GM23248 (cell line): ENCODE measurements at places on chromosomes 4 and X.

DNA sequence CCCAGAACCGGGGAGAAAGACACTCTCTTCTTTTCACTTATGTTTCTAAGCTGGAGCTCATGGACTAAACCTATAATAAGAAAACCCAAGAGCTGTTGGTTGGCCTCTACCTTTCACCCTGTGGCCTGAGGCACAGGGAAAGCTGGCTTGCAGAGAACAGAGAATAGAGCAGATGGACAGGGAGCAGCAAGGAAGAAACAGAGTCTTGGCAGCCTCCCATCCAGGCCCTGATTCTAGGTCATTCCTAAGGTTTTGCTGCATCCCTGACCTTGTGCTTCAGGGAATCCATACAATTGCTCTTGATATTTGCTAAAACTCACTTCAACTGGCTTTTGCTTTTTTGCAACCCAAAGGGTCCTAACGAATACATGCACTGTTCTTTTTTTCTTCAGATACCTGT is 87.8 kb downstream of the SMIM20 start:
- no peak overlapping the region for H3K4me3 ChIP-seq
- H3K36me3 ChIP-seq: no peaks in the 10 kb centered on the region
- 0 out of 2 replicates have a peak, but pooled peaks cover 7% of the 10 kb centered on the region for H3K4me1 ChIP-seq
- no peak for DNase-seq
- H3K27me3 ChIP-seq: peaks cover 6% of the 10 kb centered on the region; the same call in 1 of the 2 replicates

GRCh38 chrX:47507153-47507867 is 24.3 kb upstream of the ZNF41 start:
- H3K4me3 ChIP-seq: no peak overlapping the region
- H3K36me3 ChIP-seq: no peaks in the 10 kb centered on the region

DNA sequence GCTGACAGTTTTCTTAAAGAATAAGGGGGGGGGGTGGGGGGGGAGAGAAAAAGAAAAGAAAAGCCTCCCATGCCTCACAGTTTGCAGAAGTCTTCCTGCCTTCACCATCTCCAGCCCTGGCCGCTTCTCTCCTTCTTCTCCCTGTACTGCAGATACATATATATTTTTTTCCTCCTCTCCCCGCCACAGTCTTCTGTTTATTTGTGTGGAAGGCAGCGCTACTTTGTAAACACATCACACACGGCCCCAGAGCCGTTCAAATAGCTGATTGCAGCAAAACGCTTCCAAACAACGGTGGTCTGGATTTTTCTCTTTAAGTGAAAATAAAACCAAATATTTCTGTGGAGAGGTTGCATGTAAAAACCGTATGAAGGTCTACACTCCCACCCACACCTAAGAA is 732 bp downstream of the NLGN4X start:
- no peak overlapping the region for H3K4me3 ChIP-seq
- H3K27me3 ChIP-seq: 0 out of 2 replicates have a peak, but pooled peaks cover 3% of the 10 kb centered on the region
- DNase-seq: no peak
- H3K4me1 ChIP-seq: no peaks in the 10 kb centered on the region
- H3K36me3 ChIP-seq: no peaks in the 10 kb centered on the region

DNA sequence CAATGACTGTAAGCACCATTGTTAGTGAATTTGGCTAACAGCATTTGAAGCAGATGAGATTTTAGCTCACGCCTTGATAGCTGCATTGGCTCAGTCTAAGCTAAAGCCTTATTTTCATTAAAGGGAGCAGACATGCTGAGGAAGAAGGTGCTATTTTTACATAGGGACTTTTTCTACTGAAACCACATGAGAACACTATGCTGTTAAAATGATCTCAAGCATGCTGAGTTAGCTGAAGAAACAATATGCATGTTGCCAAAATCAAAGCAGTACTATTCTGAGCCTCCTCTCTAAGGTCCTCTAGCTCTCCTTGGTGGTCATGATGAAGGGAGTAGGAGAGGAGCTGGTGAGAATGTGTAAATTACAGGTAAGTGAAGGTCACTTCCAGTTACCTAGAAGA is 134.4 kb upstream of the JADE1 start:
- H3K36me3 ChIP-seq: no peaks in the 10 kb centered on the region
- H3K4me1 ChIP-seq: no peaks in the 10 kb centered on the region
- DNase-seq: no peak
- no peaks in the 10 kb centered on the region for H3K27me3 ChIP-seq
- no peak overlapping the region for H3K27ac ChIP-seq
- no peak overlapping the region for H3K4me3 ChIP-seq

GRCh38 chr4:150999086-150999485 is 16.0 kb downstream of the LRBA start:
- no peaks in the 10 kb centered on the region for H3K27me3 ChIP-seq
- H3K4me1 ChIP-seq: no peaks in the 10 kb centered on the region
- H3K36me3 ChIP-seq: no peaks in the 10 kb centered on the region
- no peak for DNase-seq

- no peak overlapping the region for H3K4me3 ChIP-seq
- DNase-seq: no peak
- no peak overlapping the region for H3K27ac ChIP-seq
- no peaks in the 10 kb centered on the region for H3K27me3 ChIP-seq
Measured at GRCh38 chrX:7216981-7217587, 69.1 kb upstream of the PUDP start.

- H3K36me3 ChIP-seq: no peaks in the 10 kb centered on the region
- H3K27ac ChIP-seq: peak overlapping the region; percentile 58
- peaks cover 71% of the 10 kb centered on the region for H3K4me1 ChIP-seq
- no peak overlapping the region for H3K4me3 ChIP-seq
Measured at GRCh38 chr4:76607846-76608245, 172.8 kb downstream of the SHROOM3 start.

GRCh38 chr4:28351102-28351501 is 1490.5 kb downstream of the STIM2 start:
- no peaks in the 10 kb centered on the region for H3K36me3 ChIP-seq
- no peak overlapping the region for H3K27ac ChIP-seq
- H3K27me3 ChIP-seq: no peaks in the 10 kb centered on the region
- H3K4me3 ChIP-seq: no peak overlapping the region
- DNase-seq: no peak
- H3K4me1 ChIP-seq: peaks cover 24% of the 10 kb centered on the region

GRCh38 chr4:153901220-153901619 is 112.3 kb upstream of the SFRP2 start:
- DNase-seq: no peak
- no peak overlapping the region for H3K4me3 ChIP-seq
- no peaks in the 10 kb centered on the region for H3K4me1 ChIP-seq
- H3K36me3 ChIP-seq: no peaks in the 10 kb centered on the region

- no peak for DNase-seq
- H3K27me3 ChIP-seq: no peaks in the 10 kb centered on the region
- no peaks in the 10 kb centered on the region for H3K36me3 ChIP-seq
Measured at GRCh38 chr4:168092176-168092712, at the start of gene ANXA10. Gene ANXA10 (plus strand): TSS chr4:168092537. CDS start chr4:168092701, 164 bp downstream.

- DNase-seq: no peak
- H3K36me3 ChIP-seq: no peaks in the 10 kb centered on the region
- no peaks in the 10 kb centered on the region for H3K4me1 ChIP-seq
- no peak overlapping the region for H3K27ac ChIP-seq
Measured at GRCh38 chrX:83771664-83772063, 89.3 kb upstream of the CYLC1 start.

GRCh38 chr4:28926156-28926555 is 1794.0 kb upstream of the PCDH7 start:
- no peaks in the 10 kb centered on the region for H3K36me3 ChIP-seq
- no peak overlapping the region for H3K4me3 ChIP-seq
- no peaks in the 10 kb centered on the region for H3K4me1 ChIP-seq
- no peak overlapping the region for H3K27ac ChIP-seq
- no peak for DNase-seq

DNA sequence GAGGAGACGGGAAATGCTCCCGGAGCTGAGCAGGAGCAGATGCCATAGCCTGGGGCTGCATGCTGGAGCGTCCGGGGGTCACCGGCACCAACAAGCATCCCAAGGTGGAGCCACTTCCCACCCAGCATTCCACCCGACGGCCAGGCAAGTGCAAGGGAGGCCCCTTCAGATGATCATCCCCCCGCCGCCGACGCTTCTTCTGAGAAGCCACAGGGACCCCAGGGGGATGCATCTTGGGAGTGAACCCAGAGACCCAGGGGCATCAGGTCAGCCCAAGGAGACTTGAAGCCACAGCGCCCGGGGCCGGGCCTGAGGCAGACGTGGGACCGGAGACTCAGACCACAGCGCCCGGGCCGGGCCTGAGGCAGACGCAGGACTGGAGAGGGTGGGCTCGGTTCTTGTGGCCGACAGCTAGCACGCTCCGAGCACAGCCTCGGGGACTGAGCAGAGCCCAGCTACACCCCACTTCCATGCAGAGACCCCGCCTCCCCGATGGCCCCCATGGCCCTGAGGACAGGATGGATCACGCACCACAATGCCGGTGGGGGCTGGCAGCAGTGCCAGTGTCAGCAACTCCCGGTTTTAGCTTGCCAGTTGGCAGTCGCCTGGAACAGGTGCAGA is 33.0 kb upstream of the CPLX1 start:
- H3K36me3 ChIP-seq: peaks cover 21% of the 10 kb centered on the region
- H3K27ac ChIP-seq: no peak overlapping the region
- DNase-seq: no peak
- H3K4me1 ChIP-seq: no peaks in the 10 kb centered on the region
- no peaks in the 10 kb centered on the region for H3K27me3 ChIP-seq

- H3K27me3 ChIP-seq: no peaks in the 10 kb centered on the region
- no peak overlapping the region for H3K27ac ChIP-seq
- no peaks in the 10 kb centered on the region for H3K36me3 ChIP-seq
- no peak overlapping the region for H3K4me3 ChIP-seq
Measured at GRCh38 chr4:11487868-11488544, 59.3 kb upstream of the HS3ST1 start.

DNA sequence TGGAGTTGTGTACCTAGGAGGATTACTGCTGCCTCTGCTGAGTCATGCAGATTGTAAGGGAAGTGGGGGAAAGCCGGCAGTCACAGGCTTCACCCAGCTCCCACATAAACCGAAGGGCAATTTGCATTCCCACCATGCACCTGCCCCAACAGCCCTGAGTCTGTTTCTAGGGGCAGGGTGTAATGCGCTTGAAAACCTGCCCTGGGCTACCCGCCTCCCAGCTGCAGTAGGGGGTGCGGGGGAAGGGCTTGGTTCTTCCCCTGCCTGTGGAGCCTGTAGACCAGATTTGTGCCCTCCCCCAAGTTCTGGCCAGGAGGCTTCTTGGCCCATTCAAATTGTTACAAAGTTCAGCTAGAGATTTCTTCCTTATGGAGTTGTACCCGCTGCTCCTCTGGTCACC is 269.2 kb upstream of the DDX53 start:
- H3K27me3 ChIP-seq: no peaks in the 10 kb centered on the region
- no peaks in the 10 kb centered on the region for H3K4me1 ChIP-seq
- no peak overlapping the region for H3K4me3 ChIP-seq
- DNase-seq: no peak
- H3K36me3 ChIP-seq: no peaks in the 10 kb centered on the region

DNA sequence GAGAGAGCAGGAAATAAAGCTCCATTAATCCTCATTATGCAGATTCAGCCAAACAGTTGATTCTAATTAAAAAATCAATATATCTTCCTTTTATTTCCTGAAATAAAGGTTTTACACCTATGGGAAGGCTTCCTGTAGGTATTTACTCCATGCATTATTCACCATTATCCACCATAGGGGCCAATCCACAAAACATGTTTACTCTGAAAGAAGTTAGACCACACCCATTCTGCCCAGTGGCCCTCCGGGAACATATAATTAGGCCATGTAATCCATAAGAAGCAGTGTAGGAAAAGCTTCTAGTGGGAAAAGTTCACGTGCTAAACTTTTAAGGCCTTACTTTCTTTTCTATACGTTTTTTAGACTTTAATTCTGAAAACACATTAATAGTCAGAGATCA is 57.7 kb downstream of the SAT1 start:
- DNase-seq: no peak
- H3K4me3 ChIP-seq: no peak overlapping the region

GRCh38 chr4:140151699-140152012 is 2.3 kb downstream of the MAML3 start:
- H3K27ac ChIP-seq: peak overlapping the region; percentile 90
- no peaks in the 10 kb centered on the region for H3K27me3 ChIP-seq
- DNase-seq: peak; percentile 84
- H3K4me1 ChIP-seq: 0 out of 2 replicates have a peak, but pooled peaks cover 6% of the 10 kb centered on the region

GRCh38 chr4:30839583-30840520 is 119.7 kb downstream of the PCDH7 start:
- no peaks in the 10 kb centered on the region for H3K36me3 ChIP-seq
- no peak overlapping the region for H3K4me3 ChIP-seq
- H3K4me1 ChIP-seq: no peaks in the 10 kb centered on the region
- no peak overlapping the region for H3K27ac ChIP-seq
- no peak for DNase-seq
- no peaks in the 10 kb centered on the region for H3K27me3 ChIP-seq

- no peak overlapping the region for H3K27ac ChIP-seq
- no peak overlapping the region for H3K4me3 ChIP-seq
- no peaks in the 10 kb centered on the region for H3K4me1 ChIP-seq
- no peaks in the 10 kb centered on the region for H3K27me3 ChIP-seq
- peak; percentile 43 for DNase-seq
- H3K36me3 ChIP-seq: no peaks in the 10 kb centered on the region
Measured at GRCh38 chr4:3044870-3045819, 29.2 kb downstream of the HTT-AS start.

- H3K27ac ChIP-seq: no peak overlapping the region
- DNase-seq: no peak
- H3K4me1 ChIP-seq: peaks cover 8% of the 10 kb centered on the region; the same call in 1 of the 2 replicates
- no peaks in the 10 kb centered on the region for H3K27me3 ChIP-seq
- H3K4me3 ChIP-seq: no peak overlapping the region
Measured at GRCh38 chr4:4913628-4914027, 54.2 kb downstream of the MSX1 start.

GRCh38 chr4:6926681-6927478 is 17.3 kb downstream of the TBC1D14 start:
- no peaks in the 10 kb centered on the region for H3K36me3 ChIP-seq
- no peaks in the 10 kb centered on the region for H3K27me3 ChIP-seq
- H3K27ac ChIP-seq: no peak overlapping the region
- DNase-seq: no peak

GRCh38 chr4:39326468-39326977 is 39.6 kb downstream of the RFC1 start:
- H3K4me3 ChIP-seq: no peak overlapping the region
- H3K27me3 ChIP-seq: no peaks in the 10 kb centered on the region
- H3K36me3 ChIP-seq: no peaks in the 10 kb centered on the region; the same call in 1 of the 2 replicates

DNA sequence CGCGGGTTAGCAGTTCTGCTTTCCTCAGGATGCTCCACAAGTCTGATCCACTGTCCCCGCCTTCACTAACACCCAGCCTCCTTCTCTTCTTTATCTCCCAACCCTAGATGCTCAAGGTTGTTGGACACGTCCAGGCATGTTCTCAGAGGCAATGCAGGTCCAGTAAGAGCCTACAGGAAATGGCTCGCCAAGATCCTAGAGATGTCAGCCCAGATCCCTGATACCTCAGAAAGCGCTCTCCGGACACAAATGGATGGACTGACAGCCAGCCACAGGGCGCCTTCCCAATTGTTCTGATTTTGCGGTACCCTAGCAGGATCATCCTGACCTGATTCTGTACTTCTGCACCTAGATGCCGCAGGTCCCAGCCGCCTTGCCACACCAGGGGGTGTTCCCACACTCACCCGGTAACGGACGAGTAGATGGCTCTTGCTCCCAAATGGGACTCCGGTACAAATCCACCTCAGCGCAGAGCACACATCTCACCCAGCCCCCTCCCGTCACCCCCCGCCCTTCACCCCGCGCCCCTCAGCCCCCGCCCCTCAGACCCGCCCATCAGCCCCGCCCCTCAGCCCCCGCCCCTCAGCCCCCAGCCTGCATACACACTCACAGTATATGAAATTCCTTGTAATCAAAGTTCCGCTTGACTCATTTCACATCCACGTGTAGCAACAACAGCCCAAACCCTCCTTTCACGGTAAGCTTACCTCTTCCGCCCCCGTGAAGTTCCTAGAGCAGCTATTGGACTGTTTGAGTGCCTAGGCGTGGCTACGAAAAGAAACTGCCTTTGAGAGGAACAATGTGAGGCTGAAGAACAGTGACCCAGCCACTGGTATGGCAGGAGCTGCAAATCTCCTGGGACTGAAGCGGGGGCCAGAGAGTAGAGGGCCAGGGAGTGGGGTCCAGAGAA is at the start of gene EDA2R:
TSS of gene EDA2R (minus strand) at position 488 of the 910 bp plus-strand sequence. CDS start 23,058 bp downstream, outside the sequence.
- no peaks in the 10 kb centered on the region for H3K36me3 ChIP-seq
- no peaks in the 10 kb centered on the region for H3K27me3 ChIP-seq
- peak within 1 kb of the TSS; percentile 75 for H3K27ac ChIP-seq
- peaks cover 22% of the 10 kb centered on the region for H3K4me1 ChIP-seq
- peak; percentile 82 for DNase-seq
